T-helper 17 cell (primary cell): ENCODE measurements at places on chromosomes 13 and 19. TPM values are rescaled to one million over a fixed set of nuclear protein-coding genes. Genes with fewer than 3 reads are reported as not detected.
A peak's percentile ranks its signal among the peaks of the same experiment; 100 is the strongest.

DNA sequence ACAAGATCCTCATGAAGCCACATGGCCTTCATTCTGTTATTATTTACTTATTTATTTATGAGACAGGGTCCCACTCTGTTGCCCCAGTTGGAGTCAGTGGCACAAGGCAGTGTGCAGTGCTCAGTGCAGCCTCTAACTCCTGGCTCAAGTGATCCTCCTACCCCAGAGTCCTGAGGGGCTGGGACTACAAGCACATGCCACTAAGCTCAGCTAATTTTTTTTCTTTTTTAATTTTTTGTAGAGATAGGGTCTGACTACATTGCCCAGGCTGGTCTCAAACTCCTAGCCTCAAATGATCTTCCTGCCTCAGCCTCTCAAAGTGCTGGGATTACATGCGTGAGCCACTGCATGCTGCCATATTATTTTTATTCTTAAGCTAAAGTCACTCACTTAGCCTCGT is 241.4 kb downstream of the UQCRFS1 start:
- no peaks in the 10 kb centered on the region for H3K36me3 ChIP-seq
- DNase-seq, result no peak

- H3K4me3 ChIP-seq, result no peak overlapping the region
- peak overlapping the region; percentile 95 for H3K27ac ChIP-seq
- peaks cover 19% of the 10 kb centered on the region for H3K4me1 ChIP-seq
- no peaks in the 10 kb centered on the region for H3K36me3 ChIP-seq
- H3K27me3 ChIP-seq, result no peaks in the 10 kb centered on the region
- DNase-seq, result no peak
These were observed 17.3 kb downstream of the MKNK2 start for GRCh38 chr19:2033825-2034159.

DNA sequence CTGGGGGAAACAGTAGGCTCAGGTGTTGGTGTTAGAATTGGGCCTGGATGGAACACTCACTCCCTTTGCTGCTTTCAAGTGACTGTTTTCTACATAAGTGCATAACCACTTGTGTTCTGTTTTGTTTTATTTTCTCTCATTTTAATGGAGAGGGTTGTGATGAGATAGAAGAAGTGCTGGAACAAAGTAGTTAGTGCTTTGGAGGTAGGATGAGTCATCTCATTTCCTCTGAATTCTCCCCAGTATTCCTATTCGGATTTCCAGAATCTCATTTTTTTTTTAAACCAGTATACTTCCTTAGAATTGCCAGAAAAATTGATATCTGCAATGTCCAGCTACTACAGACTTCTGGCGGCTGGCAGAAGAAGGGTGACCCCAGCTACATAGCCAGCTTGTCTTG is 575.9 kb downstream of the MYO16 start:
- no peaks in the 10 kb centered on the region for H3K36me3 ChIP-seq
- H3K27me3 ChIP-seq, result peaks cover 8% of the 10 kb centered on the region
- DNase-seq, result no peak

ZNF99 gene
- not detected for total RNA-seq

SIGLEC5 gene
- 0.37 TPM for total RNA-seq
